COR-L47 (cell line): ENCODE measurements at places on chromosomes 11 and 22.

GRCh38 chr11:96145163-96145585, 197.8 kb downstream of the MAML2 start:
- DNase-seq: no peak

DNA sequence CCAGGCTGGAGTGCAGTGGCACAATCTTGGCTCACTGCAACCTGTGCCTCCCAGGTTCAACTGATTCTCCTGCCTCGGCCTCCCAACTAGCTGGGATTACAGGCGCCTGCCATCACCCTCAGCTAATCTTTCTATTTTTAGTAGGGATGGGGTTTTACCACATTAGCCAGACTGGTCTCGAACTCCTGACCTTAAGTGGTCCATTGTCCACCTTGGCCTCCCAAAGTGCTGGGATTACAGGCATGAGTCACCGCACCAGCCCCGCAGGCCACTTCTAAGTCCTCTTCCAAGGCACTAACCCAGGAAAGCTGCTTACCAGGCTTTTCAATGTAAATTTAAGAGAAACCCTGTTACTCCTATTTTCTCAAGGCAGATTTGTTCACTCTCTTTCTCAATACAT, 50.4 kb downstream of the DENND5A start:
- no peak for DNase-seq

DNA sequence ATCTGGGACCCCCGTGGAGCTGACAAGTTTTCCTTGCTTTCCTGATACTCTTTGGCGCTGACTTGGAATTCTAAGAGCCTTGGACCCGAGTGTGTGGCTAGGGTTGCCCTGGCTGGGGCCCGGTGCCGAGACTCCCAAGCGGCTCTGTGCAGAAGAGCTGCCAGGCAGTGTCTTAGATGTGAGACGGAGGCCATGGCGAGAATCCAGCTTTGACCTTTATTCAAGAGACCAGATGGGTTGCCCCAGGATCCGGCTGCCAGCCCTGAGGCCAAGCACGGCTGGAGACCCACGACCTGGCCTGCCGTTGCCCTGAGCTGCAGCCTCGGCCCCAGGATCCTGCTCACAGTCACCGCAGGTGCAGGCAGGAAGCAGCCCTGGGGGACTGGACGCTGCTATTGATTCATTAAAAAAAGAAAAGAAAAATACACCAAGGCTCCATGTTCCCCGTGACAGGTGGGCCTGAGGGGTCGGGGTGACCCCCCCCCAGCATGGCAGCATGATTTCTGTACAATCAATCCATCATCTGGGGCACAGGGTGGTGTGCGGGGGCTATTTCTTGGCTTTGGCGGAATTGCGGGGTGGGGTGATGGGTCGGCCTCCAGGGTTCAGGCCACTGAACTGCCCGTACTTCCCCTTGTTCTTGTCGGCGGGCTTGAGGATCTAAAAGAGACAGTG, 3.5 kb downstream of the PPP1CA start:
- no peak for DNase-seq

- no peak for DNase-seq
Observed at GRCh38 chr11:57649826-57650738, at the start of gene YPEL4. YPEL4 (minus strand) TSS chr11:57649912; CDS start chr11:57647107, 2,805 bp downstream.

- no peak for DNase-seq
Observed at GRCh38 chr11:117849781-117850414, 25.4 kb upstream of the FXYD2 start.

- DNase-seq: no peak
Observed at GRCh38 chr11:113192121-113192925, 122.1 kb upstream of the TTC12 start.

DNA sequence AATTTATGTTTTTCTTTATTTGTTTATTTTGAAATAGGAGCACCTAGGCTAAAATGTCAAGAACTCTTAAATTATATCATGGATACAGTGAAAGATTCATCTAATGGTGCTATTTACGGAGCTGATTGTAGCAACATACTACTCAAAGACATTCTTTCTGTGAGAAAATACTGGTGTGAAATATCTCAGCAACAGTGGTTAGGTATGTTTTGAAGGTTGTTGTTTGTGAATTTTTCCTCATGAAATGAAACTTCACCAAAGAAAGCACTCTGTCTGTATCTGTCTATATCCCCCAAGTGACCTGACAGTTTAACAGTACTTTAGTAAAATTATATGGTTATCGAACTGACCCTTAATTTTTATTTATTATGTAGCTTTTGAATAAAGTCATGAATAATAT, 12.8 kb downstream of the ATM start:
- DNase-seq: no peak

- DNase-seq: no peak
Observed at GRCh38 chr11:16310943-16311342, 45.4 kb downstream of the SOX6 start.

- no peak for DNase-seq
Observed at GRCh38 chr11:84310268-84310667, 1024.1 kb upstream of the CCDC90B start.

DNA sequence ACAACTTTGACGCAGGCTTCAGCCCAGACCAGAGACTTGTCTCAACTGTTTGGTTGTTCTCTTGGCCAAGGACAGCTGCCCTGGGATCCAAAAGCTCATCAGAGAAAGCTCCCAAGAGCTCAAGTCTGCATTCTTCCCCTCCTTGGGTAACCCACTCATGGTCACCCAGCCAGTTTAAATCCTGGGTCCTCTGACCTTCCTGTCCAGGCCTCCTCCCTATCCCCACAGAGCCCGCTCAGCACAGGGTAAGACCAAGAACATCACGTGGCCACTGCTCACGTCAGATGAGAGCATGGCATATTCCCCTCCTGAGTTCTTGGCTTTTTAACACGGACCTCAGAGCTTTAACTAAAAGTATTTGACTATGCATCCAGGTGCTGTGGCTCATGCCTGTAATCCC, 25.8 kb downstream of the TSKU start:
- no peak for DNase-seq

DNA sequence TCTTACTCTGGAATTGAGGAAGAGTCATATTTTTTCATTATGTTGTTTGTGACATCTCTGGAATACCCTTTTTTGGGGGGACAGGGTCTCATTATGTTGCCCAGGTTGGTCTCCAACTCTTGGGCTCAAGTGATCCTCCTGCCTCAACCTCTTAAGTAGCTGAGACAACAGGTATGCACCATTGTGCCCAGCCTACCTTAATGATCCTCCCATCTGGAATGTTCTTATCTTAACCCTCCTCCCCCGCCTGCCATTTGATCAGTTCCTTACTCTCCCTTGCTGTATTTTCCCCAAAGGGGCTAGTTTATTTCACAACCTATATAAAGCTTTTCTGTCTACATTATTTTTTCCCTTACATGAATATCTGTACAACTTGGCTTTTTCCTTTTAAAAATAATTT, 594.7 kb downstream of the METTL15 start:
- no peak for DNase-seq

GRCh38 chr11:67178421-67178820, 59.4 kb downstream of the KDM2A start:
- no peak for DNase-seq

DNA sequence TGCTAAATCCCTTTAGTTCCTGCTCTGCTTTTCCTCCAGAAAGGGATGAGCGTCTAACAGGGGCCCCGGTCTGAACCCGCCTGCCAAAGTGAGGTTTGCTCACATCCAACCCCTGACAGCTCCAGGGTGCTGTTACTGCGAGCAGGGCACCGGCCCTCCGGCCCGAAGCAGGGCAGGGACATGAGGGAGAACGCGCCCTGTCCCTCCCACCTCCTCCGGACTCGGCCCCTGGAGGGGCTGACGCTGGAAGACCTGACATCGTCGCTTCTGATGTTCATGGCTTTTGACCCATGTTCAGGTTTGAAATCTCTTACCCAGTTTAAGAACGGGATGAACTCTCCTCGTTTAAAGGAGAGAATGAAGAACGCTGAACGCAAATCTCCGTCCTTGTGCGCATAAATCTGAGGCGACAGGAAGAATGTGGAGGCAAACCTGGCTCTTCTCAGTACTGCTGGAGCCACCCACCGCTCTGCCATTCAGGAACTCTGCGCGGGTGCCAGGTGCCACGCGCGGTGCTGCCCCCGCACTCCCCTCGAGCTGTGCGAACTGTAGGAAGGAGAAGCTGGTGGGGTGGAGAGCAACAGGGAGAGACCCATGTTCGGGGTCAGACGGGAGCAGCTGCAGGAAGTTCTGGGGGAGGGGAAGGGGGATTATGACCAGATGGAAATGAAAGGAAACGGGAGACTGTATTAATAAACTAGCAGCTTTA, 826 bp upstream of the EEF1G start:
- DNase-seq: no peak

GRCh38 chr11:45475173-45475572, 189.0 kb upstream of the SYT13 start:
- DNase-seq: no peak

GRCh38 chr11:16299390-16299789, 57.0 kb downstream of the SOX6 start:
- no peak for DNase-seq

DNA sequence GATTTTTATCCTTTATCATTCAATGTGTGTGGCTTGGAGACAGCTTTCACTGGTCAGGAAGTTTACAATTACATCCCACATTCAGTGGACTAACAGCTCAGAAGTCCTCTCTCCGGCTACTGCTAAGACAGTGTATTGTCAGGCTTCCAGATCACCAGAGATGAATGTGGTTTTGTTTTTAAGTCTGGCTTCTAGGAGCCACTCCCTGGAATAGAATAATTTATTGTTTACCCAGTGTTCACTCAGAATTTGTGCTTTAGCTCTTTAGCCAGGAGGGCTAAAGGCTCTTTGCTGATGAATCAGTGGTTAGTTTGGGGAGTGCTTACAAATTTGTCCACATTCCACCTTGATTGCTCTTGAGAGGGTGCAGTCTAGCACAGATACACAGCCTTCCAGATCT, 26.5 kb downstream of the TRIM77 start:
- DNase-seq: no peak

- DNase-seq: no peak
Observed at GRCh38 chr11:71992136-71992730, 6.5 kb upstream of the IL18BP start.

DNA sequence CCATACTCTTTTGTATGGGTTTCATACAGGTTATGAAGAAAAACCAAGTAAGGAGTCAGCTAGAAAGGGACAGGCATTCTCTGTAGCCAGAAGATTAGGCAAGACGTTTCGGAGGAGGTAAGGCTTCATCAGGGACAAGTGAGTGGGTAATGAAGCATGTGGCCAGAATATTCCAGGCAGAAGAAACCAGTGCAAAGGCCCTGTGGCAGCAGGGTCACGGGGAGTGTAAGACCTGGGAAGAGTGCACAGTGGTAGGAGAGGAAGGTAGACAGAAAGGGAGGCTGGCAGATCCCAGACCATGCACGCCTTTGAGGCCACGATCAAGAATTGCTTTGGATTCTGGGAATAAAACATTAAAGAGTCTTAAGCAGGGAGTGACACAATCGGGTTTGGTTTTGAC, 177.6 kb downstream of the MIAT start:
- DNase-seq: no peak

GRCh38 chr11:15616130-15617105, 501.7 kb downstream of the INSC start:
- DNase-seq: no peak

DNA sequence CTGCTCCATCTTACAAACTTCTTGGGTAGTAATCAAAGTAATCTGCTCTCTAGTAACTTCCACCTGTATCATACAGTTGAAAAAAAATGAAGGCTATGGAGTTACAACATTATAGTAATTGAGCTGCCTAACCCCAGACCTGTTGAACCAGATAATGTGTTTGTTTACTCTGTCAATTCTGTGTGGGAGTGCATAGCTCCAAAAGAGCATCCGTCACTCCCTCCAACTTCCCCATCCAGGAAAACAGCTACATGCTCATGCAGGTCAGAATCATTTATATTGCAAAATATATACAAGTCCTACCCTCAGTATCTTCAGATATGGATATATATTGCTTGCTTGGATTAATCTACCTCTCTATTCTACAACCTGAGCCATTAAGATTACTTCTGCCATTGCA, 244.0 kb upstream of the ANO5 start:
- DNase-seq: no peak

DNA sequence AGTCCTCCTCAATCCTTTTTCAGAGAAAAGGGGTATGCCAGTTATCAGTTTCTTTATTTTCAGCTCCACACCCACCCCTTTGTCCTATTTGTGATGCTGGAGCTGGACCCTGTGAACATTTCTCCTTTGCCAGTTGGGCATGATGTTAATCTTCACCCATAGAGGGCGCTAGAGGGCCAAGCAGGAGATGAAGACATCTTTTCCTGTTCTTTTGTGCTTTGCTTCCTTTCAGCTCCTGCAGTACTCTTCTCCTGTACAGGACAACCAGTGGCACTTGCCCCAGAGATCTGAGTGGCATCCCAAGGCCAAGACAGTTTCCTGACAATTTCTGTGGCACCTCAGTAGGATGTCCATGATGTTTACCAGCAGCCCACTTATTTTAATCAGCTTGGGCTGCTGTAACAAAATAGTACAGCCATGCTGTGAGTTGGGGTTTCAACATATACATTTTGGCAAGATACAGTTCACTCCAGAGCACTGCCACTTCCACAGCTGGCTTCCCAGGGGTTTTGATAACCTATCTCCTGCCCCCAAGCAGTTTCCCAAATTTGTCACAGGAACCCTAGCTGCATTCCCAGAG, 4.6 kb downstream of the SAA2 start:
- peak; percentile 50 for DNase-seq
